ENCODE measurements at places on chromosomes 16 and 17. TPM values are rescaled to one million over a fixed set of nuclear protein-coding genes. Genes with fewer than 3 reads are reported as not detected.

Gene HOXB4
- total RNA-seq = 2.3 TPM

Gene OR3A1
- total RNA-seq = 0.12 TPM

- DNase-seq = no peak
Measured at GRCh38 chr16:88585269-88585668, 15.1 kb downstream of the ZC3H18 start.

DNA sequence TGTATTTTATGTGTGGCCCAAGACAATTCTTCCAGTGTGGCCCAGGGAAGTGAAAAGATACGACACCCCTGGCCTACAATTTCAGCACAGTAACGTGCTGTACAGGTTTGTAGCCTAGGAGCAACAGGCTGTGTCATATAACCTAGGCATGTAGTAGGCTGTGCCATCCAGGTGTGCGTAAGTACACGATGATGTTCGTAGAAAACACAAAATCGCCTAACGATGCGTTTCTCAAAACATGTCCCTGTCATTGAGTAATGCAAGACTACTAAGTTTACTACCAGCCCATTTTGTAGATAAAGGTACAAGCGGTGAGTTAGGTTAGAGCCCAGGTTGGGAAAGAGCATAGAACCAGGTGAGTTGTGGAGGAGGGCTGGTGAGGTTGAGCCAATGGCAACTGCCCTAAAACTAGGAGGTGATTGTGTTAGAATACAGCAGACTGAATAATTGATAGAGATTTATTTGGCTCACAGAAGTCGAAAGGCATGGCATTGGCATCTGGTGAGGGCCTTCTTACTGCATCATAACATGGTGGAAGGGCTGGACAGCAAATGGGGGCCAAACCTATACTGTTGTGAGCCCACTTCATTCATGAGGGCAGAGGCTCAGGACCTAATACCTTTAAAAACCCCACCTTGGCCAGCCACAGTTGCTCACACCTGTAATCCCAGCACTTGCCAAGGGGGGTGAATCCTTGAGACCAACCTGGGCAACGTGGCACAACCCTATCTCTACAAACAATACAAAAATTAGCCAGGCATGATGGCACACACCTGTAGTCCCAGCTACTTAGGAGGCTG, 4.2 kb downstream of the EIF1 start:
- DNase-seq = no peak

- DNase-seq = no peak
Measured at GRCh38 chr16:11862489-11862888, 11.1 kb upstream of the RSL1D1 start.

DNA sequence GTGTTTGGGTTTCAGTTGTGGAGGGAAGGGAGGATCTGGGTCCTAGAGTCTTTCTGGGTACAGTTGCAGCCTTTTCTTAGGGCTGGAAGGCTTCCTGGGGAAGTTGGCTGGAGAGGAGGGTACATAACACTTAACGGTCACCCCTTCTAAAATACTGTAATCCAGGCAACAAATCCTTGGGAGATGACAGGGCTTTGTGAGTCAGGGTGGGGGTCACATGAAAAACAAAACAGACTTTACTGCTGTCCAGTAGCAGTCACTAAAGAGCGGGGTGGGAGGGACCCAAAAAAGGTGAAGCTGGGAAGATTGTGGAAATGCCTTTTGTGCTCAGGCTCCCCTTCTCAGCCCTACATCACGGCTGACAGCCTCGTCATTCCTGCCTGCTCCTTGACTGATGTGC, 6.3 kb downstream of the SAP30BP start:
- no peak for DNase-seq

GRCh38 chr17:7041607-7042500, 2.0 kb downstream of the SLC16A11 start:
- no peak for DNase-seq
